Stimulated activated CD8-positive, alpha-beta memory T cell treated with anti-CD3 and anti-CD28 coated beads, Interleukin-7, amount 100 ng/mL, for 1 hour (primary cell): ENCODE measurements at places on chromosomes 7 and 10.

DNA sequence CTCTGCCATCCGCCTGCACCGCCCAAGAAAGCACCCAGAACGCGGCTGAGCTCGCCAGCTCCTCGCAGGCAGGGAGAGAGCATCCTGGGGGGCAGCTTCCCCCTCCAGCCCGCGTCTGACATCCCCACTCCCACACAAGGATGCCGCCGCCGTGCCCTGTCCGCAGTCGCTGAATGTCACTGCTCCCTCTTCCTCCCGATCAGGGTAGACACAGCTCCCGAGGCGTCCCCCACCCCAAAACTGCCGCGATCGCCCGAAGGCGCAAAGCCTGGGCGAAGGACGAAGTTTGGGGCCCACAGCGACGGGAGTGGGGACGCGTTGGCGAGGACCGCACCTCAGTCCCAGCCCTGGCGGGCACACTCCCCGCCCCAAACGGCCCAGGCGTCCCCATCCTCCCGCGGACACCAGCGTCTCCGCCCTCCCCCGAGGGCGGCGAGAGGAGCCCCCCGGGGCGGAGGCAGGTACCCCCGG lies 1.5 kb upstream of the KAT6B start:
- peak; percentile 5 for DNase-seq

DNA sequence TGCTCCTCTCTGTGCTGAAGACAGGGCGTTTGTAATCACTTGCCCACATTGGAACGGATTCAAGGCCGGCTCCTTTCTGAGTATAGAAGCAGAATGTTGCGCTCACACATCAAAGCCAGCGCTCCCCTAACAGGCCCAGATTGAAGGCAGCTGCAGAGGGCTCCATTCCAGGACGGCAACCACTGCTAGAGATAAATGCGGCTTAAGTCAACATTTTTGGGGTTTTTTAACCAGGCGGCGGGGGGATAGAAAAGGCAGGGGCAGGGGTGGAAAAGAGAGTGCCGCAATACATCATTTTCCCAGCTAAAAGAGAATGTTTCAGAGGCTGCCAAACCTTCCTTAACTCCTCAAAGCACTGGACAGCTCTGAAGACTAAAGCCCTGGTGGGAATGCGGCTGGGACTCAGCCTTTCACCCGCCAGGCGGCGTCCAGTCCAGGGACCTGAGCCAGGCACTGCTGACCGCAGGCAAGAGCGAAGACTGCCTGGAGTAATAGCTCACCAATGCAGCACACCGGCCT lies 189.6 kb downstream of the TNS3 start:
- DNase-seq = no peak

DNA sequence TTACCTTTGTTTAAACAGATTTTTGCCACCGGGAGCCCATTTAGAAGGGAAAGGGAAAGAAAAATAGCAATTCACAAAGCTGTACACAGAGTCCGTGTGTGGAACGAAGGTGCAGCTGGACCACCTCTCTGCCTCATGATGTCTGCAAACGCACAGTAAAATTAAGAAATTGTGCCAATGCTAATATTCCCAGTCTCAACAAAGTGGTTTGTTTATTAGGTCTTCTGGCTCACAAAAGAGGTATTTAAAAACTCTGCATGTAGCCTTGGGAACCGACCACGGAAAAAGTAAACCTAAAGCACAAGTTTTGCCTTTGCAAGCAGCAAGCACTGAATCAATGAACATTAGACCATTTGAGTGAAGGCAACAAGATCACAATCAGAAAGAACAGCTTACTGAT lies 57.7 kb downstream of the CREB3L2 start:
- DNase-seq = no peak

GRCh38 chr10:121675344-121675743 lies 77.1 kb upstream of the FGFR2 start:
- no peak for DNase-seq

DNA sequence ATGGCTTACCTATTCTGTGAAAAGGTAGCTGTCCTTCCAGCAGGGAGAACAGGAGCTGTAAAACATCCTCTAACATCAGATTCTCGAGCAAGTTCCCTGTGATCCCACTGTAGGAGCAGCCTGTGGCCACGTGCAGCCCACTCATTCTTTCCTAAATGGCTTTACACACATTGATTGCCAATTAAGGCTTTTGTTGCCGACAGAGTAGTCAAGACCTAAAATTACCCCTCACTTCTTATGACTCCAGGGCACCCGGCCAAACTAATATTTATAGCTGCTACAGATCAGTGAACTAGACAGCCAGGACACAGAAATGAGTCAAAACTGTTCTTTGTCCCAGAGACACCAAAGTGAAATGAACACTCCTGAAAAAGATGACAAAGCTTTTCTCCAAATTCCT lies 832.1 kb downstream of the SORCS3 start:
- DNase-seq = no peak

- no peak for DNase-seq
These were observed 38.8 kb downstream of the CDHR3 start for GRCh38 chr7:106001886-106002285.

GRCh38 chr7:135333946-135334345 lies 100.3 kb downstream of the STRA8 start:
- no peak for DNase-seq

GRCh38 chr10:116247691-116248090 lies 25.3 kb downstream of the GFRA1 start:
- no peak for DNase-seq

DNA sequence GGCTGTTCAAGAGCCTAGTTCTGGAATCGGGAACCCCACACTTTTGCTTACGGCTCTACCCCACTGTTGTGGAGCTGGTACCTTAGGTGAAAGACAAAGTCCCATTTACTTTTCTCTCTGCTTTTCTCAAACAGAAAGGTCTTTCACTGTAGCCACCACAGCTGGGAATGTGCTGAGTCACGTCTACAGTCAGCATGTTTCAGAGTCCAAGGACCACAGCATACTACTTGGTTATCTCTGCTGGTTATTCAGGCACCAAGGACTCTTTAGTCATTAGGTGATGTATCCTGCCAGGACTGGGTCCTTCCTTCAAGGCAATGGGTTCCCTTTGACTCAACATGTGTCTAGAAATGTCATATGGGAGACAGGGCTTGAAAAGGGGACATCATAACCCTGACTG lies 266.8 kb upstream of the STEAP1 start:
- no peak for DNase-seq

DNA sequence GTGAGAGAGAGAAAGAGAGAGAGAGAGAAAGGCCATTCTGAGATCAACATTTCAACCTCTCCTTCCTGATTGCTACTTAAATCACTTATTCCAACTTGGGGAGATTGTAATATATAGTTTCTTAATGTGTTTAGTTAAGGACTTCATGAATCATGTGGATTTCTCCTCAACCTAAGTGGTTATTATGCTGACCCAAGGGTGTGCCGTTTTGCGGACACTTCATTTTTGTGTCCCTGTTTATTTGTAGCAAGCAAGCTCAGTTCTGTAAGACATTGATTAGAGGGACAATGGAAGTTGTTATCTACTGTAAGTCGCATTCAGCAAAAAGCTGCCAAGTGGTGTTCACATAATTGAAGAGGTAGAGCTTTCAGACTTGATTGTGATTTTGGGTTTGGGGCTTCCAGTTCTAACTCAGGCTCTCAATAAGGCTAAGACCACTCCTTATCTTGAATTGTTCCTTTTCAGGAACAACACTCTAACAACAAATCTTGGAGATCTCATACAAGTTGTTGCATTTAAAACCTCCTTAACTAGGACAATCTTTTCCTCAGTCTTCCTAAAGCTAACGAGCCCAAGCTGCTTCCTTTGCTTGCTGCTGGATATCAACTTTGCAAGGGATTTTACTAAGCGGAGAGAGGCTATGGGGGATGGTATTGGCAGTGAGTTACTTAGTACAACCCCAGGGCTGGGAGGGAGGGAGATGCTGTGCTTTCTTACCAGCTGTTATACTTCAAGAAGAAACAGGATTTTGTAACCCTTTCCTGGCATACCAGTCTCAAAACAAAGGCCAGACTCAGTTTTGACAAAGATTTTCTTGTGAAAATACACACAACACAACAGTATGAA lies 19.8 kb upstream of the COL1A2 start:
- DNase-seq = no peak

DNA sequence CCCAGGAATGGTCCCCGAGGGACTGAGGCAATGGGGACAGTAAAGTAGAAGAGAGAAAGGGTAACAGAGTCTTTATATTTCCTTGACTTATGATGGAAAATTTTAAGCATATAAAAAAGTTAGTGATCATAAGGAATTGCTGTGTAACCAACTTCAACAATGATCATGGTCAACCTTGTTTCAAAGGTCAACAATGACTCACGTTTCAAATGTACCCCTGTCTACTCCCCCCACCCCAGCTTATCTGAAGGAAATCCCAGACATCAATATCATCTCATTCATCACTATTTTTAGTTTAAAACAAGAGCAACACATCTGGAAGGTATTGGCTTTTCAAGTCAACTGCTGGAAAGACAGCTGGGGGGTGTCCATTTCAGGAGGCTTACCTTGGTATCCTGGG lies 92.9 kb downstream of the SMURF1 start:
- no peak for DNase-seq

GRCh38 chr10:11869219-11869618 lies 46.1 kb downstream of the PROSER2 start:
- DNase-seq = no peak

DNA sequence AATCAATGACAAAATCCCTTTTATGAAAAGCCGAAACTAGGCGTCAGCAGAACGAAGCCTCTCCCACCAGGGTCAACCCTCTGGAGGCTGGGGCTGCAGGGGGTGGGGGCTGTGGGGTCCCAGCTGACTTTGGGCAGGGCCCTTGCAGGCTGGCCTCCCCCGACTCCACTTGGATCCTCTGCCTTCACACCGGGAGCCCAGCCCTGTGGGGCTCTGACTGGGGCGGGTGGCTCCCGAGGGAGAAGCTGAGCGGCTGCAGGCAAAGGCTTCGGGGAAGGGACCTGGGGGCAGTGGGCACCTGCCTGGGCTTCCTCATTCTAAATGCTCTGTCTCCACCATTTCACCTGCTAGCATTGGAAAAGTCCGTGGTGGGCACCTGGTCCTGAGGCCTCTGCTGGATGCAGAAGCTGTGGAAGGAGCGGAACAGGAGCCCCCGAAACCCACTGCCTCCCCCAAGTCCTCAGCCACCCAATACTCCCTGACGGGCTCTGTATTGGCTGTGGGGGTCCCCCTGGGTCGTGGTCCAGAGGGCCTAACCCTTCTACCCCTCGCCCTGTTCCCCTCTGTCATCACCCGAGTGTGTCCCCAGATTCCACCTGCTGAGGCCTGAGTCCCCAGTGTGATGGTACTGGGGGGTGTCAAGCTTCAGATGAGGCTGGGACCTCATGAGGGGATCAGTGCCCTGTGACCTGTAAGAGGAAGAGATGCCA lies 108.6 kb downstream of the DNAJB6 start:
- no peak for DNase-seq

DNA sequence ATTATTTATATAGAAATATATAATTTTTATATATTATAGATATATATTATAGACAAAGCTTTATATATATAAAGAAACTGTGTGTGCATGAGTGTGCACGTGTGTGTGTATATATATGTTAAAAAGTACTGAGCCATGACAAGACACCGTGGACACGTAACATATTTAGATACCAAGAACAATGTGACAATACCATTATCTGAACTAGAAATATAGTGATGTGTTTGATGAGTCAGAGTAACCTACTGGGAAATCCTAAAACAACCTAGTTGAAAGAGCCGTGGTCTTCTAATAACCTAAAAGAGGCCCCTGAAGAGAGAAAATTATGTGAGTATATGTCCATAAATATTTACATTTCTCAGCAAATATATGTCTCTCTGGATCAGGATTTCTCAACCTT lies 50.7 kb upstream of the ITGB8 start:
- no peak for DNase-seq

GRCh38 chr10:78278058-78278404 lies 244.4 kb downstream of the RPS24 start:
- no peak for DNase-seq

GRCh38 chr7:129471402-129471827 lies 30.9 kb upstream of the SMKR1 start:
- DNase-seq = no peak

GRCh38 chr10:10975647-10976046 lies 42.0 kb upstream of the CELF2 start:
- no peak for DNase-seq

DNA sequence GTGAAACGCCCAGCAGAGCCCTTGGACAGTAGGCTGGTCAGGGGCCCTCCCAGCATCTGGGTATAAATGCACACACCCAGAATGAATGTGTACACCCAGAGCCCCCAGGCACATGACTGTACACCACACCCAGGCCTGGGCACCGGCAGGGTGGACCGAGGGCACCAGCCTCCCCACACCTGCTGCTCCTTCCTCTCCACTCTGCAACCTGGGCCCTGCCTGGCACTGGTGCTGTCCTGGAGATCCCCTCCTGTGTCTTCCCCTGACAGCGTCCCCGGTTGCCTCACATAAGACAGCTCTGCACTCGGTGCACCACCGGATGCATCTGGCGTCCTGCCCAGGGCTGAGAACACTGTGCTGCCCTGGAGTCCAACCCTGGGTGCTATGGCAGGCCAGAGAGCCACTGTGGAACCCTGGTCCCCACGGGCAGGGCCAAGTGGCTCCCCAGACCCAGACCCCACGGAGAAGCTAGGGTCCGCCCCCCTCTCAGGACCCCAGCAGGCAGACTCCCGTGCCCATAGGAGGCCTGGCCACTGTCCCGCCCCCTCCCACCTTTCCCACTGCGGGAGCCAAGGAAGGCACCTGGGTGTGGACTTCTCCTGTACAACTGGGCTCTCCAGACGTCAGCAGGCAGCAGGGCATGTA lies 6.6 kb downstream of the RASGEF1A start:
- no peak for DNase-seq

- no peak for DNase-seq
These were observed 96.6 kb upstream of the CACUL1 start for GRCh38 chr10:118851062-118852035.

GRCh38 chr10:16742165-16742960 lies 74.9 kb downstream of the RSU1 start:
- no peak for DNase-seq

- DNase-seq = no peak
These were observed 1081.5 kb upstream of the C7orf33 start for GRCh38 chr7:147509035-147509501.

DNA sequence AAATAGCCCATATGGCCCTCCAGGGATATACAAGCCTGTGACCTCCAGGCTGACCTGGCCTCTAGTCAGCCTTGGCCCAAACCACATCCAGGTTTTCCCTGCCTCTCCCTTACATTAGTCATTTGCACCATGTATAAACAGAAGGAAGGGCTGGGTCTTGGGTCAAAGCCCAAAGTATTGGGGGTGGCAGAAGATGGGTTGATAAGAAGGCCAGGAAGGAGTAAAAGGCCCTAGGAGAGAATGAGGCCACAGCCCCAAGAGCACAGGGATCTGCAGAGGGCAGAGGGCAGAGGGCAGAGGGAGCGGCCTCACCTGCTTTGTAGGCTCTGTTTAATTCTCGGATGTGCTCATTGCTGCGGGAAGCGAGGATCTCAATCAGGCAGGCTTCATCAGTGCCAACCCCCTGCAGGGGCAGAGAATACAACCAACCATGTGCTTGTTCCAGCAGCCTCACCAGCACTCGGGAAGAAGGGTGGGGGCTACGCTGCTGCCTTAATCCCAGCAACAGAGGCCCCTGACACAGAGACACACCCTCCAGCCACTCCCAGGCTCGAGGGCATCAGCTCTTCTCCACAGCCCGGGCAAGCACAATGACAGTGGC lies 31.3 kb downstream of the PLAC9 start:
- no peak for DNase-seq

- DNase-seq = no peak
These were observed 27.0 kb downstream of the BLNK start for GRCh38 chr10:96244354-96244753.
